Activated T-helper 9 cell treated with anti-CD3 and anti-CD28 coated beads, Interleukin-2, amount 50 U/mL, for 16 hours (primary cell): ENCODE measurements at places on chromosomes 5 and 9.

GRCh38 chr9:70639853-70640814, 225.7 kb upstream of the KLF9 start:
- DNase-seq = no peak

DNA sequence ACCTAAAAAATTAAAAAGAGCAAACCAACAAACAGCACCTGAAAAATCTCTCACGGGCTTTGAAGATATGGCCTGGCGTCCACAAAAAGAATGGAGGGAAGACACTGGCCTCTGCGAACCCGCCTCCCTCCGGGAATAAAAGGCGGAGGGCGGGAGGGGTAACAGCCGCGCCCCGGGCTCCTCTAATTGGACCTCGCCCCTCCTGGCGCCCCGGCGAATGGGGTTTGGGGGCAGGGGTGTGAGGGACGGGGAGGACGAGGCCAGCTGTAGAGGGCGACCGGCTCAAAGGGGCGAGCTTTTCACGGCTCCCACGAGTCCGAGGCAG, 753 bp downstream of the FANCC start:
- no peak for DNase-seq

DNA sequence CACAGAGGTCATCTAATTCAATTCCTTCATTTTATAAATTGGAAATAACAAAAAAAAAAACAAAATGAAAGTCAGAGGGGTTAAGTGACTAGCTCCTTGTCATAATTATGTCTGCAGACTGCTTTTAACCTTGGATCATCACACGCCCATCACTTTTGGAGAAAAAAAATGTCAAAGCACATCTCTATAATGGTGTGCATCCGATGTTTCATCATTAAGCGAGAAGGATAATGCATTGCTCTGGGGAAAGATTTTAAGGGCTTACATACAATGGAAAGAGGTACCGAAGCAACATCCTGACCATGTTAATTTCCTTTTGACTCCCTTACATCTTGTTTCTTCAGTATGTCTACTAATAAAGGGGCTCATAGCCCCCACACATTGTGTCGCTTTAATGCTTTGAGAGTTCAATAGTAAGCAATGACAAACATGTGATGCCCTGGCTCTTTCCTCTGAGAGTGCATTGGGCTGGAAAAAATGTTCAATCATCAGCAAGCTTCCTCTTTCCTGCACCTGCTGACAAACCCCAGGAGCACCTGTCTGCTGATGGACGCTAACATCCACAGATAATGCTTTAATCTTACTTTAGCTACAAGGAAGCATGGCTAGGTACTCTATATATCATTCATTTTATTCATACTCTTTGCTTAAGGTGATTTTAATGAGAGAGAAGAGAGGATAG, 242.2 kb downstream of the SMARCA2 start:
- DNase-seq = no peak

GRCh38 chr5:106853266-106853665, 817.5 kb downstream of the EFNA5 start:
- no peak for DNase-seq

DNA sequence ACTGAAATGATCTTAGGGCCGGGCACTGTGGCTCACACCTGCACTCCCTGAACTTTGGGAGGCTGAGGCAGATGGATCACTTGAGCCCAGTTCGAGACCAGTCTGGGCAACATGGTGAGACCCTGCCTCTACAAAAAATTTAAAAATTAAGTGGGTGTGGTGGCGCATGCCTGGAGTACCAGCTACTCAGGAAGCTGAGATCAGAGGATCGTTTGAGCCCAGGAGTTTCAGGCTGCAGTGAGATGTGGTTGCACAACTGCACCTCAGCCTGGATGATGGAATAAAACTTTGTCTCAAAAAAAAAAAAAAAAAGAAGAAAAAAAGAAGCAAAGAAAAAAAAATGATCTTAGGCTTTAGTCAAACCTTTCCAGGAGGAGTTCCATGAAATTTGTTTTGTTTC, 41.8 kb downstream of the MEF2C start:
- no peak for DNase-seq

DNA sequence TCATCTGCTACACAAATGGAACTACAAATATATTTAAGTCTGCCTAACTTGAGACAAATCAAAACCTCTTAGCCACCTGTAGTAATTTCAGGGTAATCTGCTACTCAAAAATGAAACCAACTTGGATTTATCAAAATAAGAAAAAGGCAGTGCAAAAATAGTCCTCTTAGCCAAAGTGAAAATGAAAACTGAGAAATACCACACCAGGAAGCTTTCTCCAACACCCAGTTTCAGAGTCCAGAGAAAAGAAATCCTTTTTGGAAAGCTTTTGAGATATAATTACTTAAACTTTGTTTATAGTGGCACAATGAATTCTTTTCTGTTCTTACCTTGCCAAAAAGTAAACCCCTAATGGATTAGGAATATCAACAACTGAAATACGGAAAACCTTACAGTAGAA, 990.4 kb downstream of the EFNA5 start:
- no peak for DNase-seq

DNA sequence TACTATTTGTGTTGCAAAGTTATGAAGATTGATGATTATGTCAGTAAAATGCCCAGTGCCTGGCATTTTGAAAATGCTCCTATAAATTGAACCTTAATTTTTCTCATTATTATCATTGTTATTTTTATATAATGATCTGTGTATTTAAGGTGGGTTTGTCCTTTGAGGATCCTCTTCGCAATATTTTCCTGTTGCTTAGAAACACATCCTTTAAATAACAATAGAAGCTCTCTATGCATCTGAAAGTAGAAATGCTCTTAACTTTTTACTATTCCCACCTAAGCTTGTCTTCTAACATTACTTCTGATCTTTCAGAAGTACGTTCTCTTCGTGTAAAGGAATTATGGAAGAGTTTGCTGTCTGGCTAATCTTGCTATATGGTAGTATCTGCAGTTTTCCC, 214.7 kb upstream of the TLX3 start:
- no peak for DNase-seq

- no peak for DNase-seq
Measured at GRCh38 chr5:155316070-155316714, 302.6 kb downstream of the KIF4B start.

GRCh38 chr9:37784291-37784615, 611 bp downstream of the EXOSC3 start:
- DNase-seq = no peak

GRCh38 chr9:128175102-128175563, 15.1 kb downstream of the BBLN start:
- DNase-seq = no peak

DNA sequence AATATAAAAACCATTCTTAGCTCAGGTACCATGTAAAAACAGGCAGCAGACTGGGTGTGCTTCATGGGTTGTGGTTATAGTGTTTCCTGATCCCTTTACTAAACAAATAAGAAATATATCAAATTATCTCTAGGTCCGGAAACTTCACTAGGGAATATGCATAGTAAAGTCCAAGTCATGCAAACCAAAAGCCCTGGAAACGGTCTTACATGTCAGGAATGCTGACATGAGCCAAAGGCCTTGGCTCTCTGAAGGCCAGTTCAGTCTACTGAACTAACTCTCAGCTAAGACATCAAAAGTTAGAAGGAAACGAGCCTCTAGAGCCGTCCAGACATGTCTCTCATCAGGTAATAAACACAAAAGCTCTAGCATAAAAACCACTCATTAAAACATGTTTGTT, 778.9 kb upstream of the ZNF608 start:
- no peak for DNase-seq

GRCh38 chr9:76737154-76737902, 26.9 kb upstream of the PCA3 start:
- no peak for DNase-seq

GRCh38 chr9:83501565-83501964, 36.6 kb downstream of the FRMD3 start:
- DNase-seq = no peak

- DNase-seq = no peak
Measured at GRCh38 chr9:123377211-123377971, 21.4 kb downstream of the CRB2 start.

GRCh38 chr9:8179381-8180053, 379.9 kb upstream of the DMAC1 start:
- no peak for DNase-seq

DNA sequence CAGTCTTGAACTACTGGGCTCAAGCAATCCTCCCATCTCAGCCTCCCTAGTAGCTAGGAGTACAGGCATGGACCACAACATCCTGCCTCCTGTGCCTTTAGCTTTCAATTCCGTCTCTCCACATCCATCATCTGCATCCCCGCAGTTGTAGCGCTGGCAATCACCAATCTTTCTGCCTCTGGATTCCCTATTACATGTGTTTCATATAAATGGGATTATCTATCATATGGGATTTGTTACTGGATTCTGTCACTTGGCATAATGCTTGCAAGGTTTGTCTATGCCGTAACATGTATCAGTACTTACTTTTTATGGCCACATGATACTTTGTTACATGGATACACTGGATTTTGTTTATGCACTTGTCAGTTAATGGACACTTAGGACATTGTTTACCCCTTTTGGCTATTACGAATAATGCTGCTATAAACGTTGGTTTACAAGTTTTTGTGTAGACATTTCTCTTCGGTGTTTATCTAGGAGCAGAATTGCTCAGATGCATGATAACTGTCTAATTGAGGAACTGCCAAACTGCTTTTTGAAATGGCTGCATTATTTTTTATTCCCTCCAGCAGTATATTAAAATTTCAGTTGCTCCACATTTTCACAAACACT, 1223.9 kb downstream of the FOXD4L5 start:
- DNase-seq = no peak

- no peak for DNase-seq
Measured at GRCh38 chr5:67878933-67879332, 336.6 kb upstream of the PIK3R1 start.

DNA sequence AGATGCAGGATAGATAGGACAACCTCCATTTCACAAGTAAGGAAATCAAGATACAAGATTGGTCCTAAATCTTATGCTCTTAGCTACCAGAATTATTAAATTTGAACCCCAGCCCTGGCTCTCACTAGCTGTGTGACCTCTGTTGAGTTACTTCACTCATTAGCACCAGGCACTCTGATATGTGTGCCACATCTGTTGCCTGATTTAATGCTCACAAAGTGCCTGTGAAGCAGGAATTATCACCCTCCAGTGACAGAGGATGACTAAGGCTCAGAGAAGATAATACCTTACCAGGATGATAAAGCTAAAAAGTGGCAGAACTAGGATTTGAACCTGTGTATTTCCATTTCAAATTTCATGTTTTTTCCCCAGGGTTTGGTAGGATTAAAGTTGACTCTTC, 110.0 kb downstream of the PLPPR1 start:
- DNase-seq = no peak

GRCh38 chr5:170183816-170184687, 48.7 kb upstream of the C5orf58 start:
- DNase-seq = peak; percentile 4

DNA sequence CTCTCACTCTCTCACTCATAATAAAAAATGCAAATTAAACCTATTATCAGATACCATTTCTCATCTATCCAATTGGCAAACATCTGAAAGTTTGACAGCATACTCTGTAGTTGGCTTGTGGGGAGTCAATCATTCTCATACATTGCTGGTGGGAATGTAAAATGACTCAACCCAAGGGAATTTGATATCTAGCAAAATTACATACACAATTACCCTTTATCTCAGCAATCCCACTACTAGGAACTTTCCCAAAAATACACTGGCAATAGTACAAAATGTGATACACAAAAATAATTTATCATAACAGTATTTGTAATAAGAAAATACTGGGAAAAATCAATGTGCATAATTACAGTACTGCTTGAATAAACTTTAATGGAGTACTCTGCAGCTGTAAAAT, 731.3 kb downstream of the DTWD2 start:
- DNase-seq = no peak

DNA sequence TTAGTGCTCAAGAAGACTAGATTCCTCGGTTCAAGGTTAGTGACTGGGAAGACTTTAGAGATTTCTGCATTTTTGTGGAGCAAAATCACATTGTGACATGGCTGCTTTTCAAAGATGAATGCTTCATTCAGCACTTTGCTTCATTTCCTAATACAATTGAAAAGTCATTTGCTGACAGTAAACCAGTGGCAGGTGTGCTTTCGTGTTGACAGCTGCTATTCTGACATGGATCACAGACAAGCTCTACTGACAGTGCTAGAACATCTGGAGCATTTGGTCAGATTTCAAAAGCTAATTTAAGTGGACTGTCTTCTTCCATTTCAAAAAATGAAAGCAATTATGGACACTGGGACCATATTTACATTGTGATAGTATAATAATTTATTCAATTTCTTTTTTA, 1060.1 kb downstream of the PTPRD start:
- no peak for DNase-seq

GRCh38 chr5:67639313-67639712, 442.7 kb upstream of the CD180 start:
- DNase-seq = no peak

DNA sequence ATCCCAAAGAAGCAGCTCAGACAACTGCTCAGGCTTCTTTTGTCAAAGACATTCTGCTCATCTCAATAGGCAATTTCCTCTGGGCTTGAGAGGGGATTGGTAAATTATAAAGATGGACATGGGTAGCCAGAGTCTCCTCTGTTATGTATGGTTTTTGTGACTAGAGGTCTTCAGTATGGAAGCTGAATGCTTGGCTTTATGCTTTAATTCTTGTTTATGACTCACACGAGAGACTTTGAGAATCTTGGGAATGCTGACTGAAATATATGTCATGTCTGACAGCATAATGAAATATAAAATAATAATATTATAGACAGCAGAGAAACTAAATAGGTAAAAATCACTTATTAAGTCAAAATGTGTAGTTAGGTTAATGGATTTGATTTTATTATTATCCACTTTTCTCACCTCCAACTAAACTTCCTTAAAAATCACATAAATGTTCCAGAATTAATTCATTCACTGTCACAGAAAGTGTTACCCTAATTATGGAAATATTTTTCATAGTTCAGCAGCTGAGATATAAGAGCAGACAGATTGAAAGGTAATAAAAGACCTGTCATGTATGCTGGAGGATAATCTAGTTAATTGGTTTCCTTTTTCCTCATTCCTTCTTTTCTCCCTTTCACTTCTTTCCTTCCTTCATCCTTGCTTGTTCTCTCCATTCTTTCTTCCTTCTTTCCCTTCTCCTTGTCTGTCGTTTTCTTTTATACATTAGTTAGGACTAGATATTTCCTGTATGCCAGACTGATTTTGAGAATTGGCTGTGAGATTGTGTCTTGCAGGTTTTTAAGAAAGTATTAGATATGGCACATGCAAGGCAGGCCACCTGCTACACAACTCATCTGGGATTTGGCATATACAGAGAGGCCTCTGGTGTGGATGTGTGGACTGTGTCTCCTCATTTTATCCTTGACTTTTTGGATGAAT, 1866.1 kb upstream of the NUDT12 start:
- no peak for DNase-seq

DNA sequence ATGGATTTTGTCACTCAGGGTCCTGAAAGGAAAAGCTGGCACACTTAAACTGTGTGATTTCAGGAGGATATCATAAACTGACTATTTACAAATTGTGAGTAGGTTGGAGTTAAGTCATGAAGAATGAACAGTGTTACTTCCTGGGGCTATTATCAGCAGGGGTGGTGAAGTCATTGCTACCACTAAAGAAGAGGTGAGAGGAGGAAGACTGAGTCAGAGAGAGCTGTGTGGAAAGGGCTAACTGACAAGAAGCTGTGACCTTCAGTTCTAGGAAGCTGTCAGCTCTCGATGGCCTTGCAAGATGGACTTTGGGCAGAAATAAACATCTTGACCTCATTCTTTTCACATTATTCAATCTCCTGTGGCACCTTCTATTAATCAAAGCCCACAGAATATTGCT, 72.3 kb upstream of the STARD4 start:
- DNase-seq = no peak

- no peak for DNase-seq
Measured at GRCh38 chr9:135714242-135715055, 12.5 kb downstream of the KCNT1 start.

- no peak for DNase-seq
Measured at GRCh38 chr5:51889703-51890102, 506.5 kb downstream of the ISL1 start.

GRCh38 chr9:120242116-120242811, 337.7 kb downstream of the CDK5RAP2 start:
- no peak for DNase-seq
